ENCODE measurements at places on chromosomes 11 and 22.

- DNase-seq = no peak
Measured at GRCh38 chr11:117879516-117880480, 3.3 kb upstream of the FXYD6 start.

- DNase-seq = no peak
Measured at GRCh38 chr11:47144541-47144940, 32.1 kb downstream of the ARFGAP2 start.

DNA sequence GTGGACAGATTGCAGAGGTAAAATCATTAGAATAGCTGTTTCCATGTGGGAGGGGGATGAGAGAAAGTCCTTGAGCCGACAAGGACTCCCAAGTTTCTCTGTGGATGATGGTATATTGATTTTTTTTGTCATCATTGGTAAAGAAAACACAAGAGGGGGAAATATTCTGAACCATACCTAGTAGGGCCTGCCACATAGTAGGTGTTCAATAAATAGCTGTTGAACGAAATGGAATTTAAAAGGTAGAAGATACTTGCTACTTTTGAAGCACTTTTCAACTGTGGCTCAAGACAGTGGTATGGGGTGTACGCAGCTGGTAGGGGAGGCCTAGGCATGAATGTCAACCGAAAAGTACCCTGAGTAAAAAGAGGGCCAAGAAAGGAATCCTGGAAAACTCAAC is 2.1 kb downstream of the CAVIN3 start:
- DNase-seq = no peak

DNA sequence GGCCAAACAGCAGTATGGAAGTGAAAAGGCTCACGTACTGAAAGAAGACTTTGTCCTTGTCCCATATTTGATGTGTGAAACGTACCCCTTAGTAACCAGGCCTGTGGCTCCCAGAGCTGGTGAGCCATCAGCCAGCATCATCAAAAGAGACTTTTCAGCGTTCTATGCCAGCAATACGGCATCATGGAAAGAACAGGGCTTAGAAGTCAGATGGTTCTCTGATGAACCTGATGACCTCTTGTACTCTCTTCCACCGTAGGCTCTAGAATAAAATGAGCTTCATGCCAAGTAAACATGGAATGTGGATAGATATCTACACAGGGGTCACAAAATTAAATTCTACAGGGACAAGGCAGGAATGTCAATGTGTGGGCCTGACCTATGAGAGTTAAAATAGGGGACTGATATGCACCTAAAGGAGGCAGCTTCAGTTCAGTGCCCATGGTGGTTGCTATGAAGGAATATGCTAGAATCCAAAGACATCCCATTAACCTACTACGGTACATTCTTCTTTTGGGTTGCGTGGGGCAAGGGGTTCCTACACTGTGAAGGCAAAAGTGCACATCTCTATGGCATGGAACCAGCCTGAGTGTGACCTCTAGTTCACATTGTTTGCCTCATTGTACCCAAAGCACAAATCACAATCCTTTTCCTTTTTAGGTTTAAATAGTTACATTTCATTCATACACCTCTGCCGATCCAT is 130.6 kb downstream of the ETS1 start:
- no peak for DNase-seq

DNA sequence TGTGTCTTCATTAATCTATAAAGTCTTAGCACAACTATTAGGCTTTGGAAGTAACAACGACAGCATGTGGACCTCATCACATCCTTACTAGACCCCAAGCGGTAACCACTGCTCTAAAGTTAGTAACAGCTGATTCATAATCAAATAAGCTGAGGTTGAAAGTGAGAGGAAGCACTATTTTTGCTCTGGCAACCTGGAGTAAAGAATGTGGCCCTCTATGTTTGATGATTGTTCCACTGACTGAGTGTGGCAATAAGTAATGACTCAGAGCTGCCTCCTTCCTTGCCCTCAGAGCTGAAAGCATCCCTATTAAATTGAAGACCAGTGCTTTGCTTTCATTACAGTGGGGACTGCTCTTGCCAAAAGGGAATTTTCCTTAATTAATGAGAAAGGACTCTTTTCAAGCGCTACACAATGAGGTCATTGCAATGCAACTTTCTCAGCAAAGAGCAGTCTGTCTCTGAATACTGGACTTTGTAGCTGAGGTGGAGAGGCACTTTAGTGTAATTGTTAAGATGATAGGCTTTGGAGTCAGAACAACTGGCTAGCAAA is 906.1 kb upstream of the RAG2 start:
- DNase-seq = no peak

GRCh38 chr11:44033411-44033850 is 14.3 kb upstream of the ACCSL start:
- no peak for DNase-seq

GRCh38 chr11:21911061-21911460 is 281.8 kb upstream of the ANO5 start:
- DNase-seq = no peak

- no peak for DNase-seq
Measured at GRCh38 chr11:17898782-17899181, 114.1 kb downstream of the SERGEF start.

GRCh38 chr11:75223954-75224643 is 16.5 kb upstream of the TPBGL start:
- no peak for DNase-seq

- DNase-seq = no peak
Measured at GRCh38 chr22:21714059-21714770, 21.4 kb downstream of the YPEL1 start.

DNA sequence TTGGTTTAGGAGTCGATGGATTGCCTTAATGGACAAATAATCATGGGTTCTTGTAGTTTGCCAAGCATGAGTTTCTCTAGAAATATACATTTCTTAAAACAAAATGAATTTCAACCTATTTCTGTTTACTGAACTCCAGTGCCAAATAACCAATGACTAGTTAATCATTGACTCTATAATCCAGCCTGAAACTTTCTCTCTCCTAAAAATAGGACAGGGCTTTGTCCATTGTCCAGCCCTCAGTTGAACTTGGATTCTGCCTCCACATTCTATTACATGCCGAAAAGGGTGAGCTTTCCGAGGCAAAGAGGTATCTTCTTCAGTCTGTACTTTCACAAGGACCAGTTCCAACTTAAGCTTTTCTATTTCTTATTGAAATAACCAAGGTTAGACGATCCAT is 23.2 kb upstream of the CAT start:
- DNase-seq = no peak

GRCh38 chr11:65584106-65584505 is 8.3 kb downstream of the EHBP1L1 start:
- no peak for DNase-seq

DNA sequence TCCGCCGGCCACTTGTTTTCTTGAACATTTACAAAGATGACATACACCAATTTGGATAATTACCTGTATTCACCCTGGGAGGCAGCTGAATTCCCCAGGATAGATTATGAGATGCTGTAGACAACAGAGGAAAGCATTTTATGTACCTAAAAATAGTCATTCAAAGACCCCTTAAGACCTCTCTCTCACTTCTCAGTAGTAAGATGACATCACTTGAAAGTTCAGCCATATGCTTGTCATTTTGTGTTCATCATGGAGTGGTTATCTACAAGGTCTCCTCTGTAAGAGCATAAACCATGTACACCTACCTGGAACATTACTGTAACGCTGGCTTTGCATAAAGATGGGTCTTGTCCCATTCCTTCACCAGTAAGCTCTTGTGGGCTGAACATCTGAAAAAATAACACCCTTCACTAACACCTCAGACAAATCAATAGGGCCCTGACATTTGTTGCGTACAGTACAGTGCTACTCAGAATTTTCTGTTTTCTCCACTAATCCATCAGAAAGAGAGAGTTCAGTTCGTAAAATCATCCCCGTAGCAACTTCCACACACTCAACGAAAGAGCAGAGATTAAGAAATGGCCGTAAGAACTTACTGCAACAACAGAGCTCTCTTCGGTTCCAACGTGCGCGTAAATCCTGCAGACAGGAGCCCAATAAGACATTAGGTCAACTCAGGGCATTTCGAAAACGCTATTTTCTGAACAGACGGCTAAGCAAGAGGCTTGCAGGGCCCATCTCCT is 15.6 kb upstream of the WDR74 start:
- DNase-seq = no peak

GRCh38 chr11:32436751-32437494 is 1.6 kb upstream of the WT1 start:
- DNase-seq = no peak

DNA sequence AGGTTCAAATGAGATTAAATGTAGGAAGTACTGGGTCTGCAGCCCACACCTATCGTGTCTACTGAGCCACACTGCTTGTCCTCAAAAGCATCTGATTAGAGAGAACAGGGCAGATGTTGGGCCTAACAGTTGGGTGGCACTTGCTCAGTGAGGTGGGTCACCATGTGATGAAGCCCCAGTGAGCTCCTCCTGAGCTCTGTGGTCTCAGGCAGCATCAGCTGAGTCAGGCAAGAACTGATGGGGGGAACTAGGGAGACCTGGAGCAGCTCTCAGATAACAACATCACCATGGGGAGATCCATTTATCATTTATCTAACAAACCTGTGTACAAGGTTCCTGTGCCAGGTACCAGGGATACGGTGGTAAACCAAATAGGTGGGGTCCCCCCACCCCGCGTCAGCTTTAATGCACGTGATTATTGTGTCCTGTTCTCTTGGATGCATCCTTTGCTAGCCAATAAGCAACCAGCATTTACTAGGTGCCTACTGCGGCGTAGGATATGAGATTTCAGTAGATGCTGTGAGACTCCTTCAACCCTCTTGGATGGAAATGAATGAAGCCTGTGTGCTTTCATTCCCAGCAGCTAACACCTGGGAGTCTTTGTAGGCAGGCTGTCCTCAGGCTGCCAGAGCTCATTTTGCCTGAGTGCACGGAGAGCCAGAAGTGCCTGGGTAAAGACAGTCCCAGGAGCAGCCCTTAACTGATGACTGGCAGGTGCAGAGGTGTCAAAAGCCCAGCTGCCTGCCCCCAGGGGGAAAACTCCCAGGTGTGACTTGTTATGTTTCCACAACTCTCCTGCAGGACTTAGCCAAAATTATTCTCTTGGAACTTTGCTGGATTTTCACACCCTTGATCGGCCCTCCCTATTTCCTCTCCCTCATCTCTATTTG is 73.6 kb upstream of the NARS2 start:
- no peak for DNase-seq

DNA sequence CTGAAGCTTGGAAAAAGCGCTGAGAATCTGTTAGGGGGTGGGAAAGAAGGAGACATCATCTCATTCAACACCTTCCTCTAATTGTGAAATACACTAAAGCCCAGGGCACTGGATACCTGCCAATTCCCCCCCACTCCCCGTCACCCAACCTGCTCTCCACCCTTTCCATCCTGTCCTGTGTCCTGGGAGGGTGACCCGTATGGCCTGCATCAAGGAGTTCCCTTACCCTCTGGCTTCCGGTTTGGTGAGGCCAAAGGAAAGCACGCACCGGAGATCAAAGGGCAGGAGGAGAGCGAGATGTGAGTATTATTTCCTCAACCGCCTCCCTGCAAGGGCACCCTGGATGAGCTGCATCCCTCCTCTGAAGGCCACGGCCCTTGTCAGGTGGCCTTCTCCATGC is 65.0 kb upstream of the PTPRJ start:
- DNase-seq = no peak

DNA sequence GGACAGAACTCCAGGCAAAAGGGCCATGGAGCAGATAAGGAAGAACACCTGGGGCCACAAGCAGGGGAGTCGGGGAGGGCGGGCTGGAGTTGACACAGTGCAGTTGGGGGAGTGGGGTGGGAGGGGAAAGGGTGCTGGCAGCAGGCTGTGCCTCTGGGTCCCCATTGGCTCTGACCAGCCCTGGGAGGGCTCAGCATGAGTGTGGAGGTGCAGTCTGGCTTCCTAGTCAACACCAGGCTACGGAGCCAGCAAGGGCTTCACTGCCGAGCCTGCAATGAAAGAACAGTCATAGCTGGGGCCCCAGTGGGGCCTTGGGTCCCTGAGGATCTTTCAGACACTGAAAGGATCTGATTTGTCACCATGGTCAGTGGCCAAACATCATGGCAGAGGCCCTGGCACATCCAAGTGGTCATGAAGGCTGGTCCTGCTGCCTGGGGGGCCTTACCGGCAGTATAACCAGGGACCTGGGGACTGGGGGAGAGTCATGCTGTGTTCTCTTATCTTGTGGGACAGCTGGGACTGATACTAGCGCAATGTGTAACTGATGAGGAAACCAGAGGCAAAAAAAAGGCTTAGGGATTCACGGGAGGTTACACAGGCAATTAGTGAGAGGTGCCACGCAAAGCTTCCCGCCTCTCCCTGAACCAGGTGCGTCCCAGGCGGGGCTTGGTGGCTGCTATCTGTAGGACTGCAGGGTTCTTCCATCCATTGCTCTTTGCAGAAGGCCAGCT is 11.6 kb downstream of the SLC37A2 start:
- DNase-seq = no peak

DNA sequence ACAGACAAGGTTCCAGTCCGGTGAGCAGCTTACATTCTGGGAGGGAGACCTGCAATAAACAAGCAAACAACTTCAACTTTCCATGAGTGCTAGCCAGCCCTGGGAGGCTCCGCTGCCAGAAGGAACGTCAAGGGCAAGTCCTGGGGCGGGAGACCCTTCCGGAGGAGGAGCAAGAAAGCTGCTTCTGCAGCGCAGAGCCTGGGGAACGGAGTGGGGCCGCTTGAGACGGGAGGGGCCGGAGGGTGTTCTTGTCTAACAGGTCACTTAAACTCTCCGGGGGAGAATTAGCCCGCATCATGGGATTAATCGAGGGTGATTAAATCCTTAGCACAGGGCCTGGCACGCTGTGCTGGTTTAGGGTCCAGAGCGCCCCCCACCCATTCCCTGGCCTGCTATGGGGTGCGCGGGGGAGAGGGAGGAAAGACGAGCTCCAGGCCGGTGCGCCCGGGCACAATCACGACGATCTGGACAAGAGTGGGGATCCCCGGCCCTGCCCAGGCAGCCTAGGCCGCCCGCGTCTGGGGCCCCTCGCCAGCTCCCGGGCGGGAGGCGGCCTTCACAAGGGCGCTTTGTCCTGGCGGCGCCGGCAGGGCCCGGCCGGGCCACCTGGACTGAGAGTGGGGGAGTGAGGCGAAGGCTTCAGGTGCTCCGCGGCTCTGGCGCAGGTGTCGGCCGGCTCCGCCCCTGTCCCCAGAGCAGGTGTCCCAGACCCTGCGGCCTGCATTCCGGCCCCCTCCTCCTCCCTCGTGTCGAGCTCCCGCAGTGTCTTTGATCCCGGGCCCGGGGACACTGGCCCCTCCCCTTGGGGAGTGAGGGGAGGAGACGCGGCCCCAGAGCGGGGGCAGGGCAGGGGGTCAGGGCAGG is 663 bp upstream of the LARGE2 start:
- peak; percentile 20 for DNase-seq

GRCh38 chr11:11414996-11415395 is 61.9 kb upstream of the CSNK2A3 start:
- no peak for DNase-seq

Data from right lobe of liver (tissue), 6 donors.